ENCODE measurements at places on chromosomes 11 and 22.

DNA sequence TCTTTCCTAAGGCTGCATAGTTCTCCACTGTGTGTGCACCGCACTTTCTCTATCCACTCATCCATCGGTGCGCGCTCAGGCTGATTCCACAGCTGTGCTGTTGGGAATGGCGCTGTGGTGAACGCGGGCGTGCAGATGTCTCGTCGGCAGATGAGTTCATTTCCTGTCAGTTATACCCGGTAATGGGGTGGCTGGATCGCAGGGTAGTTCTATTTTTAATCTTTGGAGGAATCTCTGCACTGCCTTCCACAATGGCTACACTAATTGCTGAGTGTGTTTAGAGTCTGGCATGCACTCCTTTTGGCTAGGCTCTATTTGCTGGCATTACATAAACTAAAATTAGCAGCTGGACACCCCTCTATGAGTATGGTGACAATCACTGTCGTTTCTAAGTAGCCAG is 27.9 kb upstream of the KRTAP5-7 start:
- no peak for DNase-seq

DNA sequence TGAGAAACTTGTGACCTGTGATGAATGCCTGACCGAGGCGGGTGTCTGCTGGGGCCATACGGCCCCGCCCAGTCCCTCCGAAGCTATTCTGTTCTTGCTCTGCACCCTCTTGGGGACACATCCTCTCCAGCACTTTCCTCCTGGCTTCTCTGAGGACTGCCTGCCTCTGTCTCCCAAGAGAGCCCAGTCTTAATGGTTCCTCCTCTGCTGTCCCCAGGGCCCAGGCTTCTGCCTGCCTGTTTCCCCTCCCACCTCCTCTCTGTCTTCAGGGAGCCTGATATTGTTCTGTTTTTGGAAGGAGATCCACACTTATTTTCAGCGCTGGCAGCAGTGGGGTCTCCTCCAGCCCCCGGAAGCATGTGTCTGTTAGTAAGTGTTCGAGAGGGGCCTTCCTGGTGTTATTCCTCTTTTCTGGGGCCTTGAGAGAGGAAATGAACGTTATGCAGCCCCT is 18.7 kb downstream of the SYNGR1 start:
- DNase-seq = no peak

DNA sequence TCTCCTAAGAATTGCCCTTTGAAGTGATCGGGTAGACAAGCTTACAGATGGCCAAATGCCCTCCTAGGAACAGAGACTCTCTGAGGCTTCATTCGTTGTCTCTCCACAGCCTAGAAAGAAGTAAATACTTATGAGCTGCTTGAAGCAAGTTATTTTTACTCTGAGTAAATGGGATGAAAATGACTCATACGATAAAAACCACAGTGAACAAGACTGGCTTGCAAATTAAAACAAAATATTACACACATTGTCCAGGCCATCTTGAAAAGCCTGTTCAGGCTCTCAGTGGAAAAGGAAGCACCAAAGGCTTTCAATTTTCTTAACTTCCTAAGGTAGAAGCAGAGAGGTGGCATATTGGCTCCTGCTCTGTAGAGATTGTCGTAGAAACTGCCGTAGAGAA is 294.2 kb downstream of the NELL1 start:
- DNase-seq = no peak

DNA sequence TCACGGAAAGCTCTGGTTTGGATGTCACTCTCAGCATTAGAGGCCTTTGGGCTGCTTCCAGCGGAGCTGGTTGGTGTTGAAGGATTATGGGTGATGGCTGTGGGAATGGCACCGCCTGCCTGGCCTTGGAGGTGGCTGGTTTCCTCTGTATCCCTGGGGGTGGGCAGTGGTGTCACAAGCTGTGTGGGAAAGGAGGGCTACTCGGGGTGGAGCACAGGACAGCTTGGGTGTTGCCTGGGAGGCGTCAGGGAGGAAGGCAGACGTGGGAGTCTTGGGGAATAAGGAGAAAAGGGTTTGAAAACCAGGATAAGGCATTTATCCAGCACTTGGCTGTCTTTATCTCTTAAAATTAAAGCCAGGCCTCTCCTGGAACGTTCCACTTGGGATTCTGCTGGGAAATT is 71.8 kb downstream of the ADAMTS15 start:
- DNase-seq = no peak

DNA sequence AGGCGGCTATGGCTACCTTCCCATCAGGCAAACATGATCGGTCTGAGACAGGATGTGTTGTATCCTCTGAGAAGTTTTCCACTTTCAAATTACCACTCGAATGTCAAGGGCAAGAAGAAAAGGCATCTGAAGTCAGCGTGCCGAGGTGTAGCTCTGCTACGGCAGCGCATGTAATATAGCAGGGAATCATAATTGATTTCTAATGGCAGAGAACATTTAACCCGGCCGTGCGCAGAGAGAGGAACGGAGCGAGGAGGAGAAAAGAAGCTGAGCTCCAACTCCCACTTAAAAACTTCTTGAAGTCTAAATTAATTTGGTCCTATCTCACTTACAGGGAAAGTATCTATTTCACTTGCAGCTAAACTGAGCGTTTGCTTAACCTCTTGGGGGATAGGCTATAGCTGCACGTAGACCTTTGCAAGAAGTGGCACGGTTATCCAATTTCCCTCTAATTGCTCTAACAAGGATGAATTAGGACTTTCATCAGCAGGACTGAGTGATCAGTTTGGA is 137.3 kb upstream of the KIRREL3 start:
- DNase-seq = no peak

- no peak for DNase-seq
Observed at GRCh38 chr11:26688701-26689100, 33.2 kb downstream of the SLC5A12 start.

GRCh38 chr11:3091846-3092602 is 34.8 kb upstream of the CARS1 start:
- DNase-seq = peak; percentile 79

Measured in activated CD8-positive, alpha-beta T cell treated with anti-CD3 and anti-CD28 coated beads for 36 hours (primary cell).